CD4-positive, alpha-beta T cell (primary cell): ENCODE measurements at places on chromosomes 1 and 21. TPM values are rescaled to one million over a fixed set of nuclear protein-coding genes. Genes with fewer than 3 reads are reported as not detected.

DNA sequence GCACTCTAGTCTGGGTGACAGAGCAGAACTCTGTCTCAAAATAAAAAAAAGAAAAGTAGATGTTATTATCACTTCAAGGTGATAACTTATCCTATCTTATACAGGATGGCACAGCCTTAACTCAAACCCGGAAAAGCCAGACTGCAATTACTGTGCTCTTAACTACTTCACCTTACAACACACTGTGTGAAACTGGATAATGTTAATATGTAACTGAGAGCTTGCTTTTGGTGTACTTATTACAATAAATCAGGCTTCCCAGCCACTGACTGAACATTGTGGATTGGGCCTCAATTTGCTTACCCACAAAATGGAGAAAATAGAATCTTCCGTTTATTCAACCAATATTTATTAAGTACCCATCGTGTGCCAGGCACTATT is 1.4 kb downstream of the ORC1 start:
- H3K4me1 ChIP-seq: peaks cover 13% of the 10 kb centered on the region
- peaks cover 13% of the 10 kb centered on the region for H3K36me3 ChIP-seq
- DNase-seq: no peak

The CD48 gene
- total RNA-seq: 395 TPM

The GIPC2 gene
- not detected for total RNA-seq

The F13B gene
- not detected for total RNA-seq

The CRYBG2 gene
- total RNA-seq: 1.3 TPM

The CD244 gene
- total RNA-seq: 0.55 TPM

The TMEM51 gene
- total RNA-seq: not detected
